ENCODE measurements at places on chromosomes 7 and 10. TPM values are rescaled to one million over a fixed set of nuclear protein-coding genes. Genes with fewer than 3 reads are reported as not detected.

PRDX3 gene
- total RNA-seq: 7.1 TPM

CC2D2B gene
- not detected for total RNA-seq

SLC13A1 gene
- not detected for total RNA-seq

COG5 gene
- 44.5 TPM for total RNA-seq

VWA2 gene
- not detected for total RNA-seq

TWIST1 gene
- not detected for total RNA-seq

MYL10 gene
- not detected for total RNA-seq

Measured in CD4-positive, alpha-beta T cell (primary cell).